Naive B cell (primary cell): ENCODE measurements at places on chromosomes 12 and 14.

DNA sequence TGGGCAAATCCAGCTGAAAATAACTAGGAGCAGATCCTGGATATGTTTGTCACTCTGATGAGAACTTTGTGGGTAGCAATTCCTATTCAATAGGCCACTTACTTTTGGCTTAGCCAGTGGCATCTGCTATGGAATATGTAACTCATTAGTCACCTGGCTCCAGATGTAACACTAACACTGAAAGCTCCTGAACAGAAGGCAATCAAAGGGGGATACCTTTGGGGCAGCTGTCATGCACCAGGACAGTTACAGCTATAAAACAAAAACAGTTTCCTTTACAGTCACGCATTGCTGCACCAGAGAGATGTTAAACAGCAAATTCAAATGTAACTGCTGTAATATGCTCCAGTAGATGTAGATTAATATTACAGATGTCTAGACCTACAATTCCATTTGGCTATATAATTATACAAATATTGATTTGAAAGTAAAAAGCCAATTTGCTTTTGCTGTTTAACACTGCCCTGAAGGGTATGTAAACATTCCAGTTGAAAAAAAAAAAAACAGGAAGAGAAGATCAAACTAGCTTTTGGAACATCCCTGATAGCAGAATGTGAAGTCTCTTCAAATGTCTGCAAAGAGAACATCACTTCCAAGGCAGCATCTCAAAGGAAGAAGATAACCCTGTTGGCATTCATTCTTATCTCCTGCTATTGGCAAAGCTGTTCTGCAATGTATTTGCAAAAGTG, 18.4 kb downstream of the RACGAP1 start:
- no peaks in the 10 kb centered on the region for H3K27me3 ChIP-seq
- peaks cover 8% of the 10 kb centered on the region for H3K36me3 ChIP-seq
- peaks cover 3% of the 10 kb centered on the region for H3K4me1 ChIP-seq
- no peak overlapping the region for H3K4me3 ChIP-seq
- DNase-seq: no peak

DNA sequence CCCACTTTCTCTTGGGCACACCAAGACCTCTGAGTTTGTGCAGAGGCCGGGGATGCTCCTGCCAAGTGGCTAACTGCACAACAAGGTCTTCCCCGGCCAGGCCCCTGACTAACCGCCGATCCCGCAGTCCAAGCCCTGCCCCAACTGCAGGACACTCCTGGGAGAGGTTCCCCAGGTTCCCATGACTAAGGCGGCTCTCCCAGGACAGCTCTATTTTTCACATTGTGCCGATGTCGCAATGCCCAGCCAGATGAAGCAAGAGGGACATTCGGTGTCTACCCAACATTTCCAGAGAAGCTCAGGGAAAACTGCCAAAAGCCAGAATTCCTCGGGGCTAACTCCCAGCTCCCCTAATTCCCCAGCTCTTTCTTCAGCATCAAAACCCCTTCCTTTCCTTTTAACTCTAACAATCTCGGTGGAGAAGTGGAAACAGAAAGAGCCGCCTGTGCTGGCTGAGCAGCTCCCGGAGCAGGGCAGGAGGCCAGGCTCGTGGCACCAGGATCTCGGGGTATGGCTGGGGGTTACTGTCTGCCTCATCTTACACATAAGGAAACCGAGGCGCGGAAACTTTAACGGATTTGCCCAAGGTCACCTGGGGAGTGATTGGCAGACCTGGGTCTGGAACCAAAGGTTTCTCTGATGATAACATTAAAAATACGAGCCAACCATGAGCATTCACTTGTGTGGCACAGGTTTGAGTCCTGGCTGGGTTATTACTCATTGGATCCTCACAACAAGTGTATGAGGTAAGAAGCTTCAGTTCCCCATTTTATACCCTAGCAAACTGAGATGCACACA, 318.2 kb downstream of the BCL11B start:
- no peaks in the 10 kb centered on the region for H3K4me1 ChIP-seq
- no peaks in the 10 kb centered on the region for H3K36me3 ChIP-seq
- no peak overlapping the region for H3K27ac ChIP-seq
- no peak overlapping the region for H3K4me3 ChIP-seq

DNA sequence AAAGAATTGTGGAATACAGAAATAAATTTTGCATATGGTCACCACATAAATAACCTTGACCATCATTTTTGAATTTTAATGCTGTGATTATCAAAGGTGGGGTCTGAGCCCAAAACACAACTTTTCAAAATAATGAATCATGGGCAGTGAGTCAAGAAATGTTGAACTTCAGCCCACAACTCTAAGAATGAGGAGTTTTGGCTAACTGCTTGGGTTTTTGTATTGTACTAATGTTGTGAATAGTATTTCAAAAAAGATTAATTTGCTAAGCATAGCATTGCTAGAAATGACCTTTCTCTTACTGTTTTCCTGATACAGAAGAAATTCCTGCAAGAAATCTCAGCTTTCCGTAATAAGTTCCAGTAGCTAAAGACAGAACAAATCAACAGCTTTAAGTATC, 24.4 kb upstream of the YARS2 start:
- H3K4me3 ChIP-seq: no peak overlapping the region
- no peak overlapping the region for H3K27ac ChIP-seq
- peaks cover 13% of the 10 kb centered on the region for H3K27me3 ChIP-seq
- H3K36me3 ChIP-seq: no peaks in the 10 kb centered on the region

DNA sequence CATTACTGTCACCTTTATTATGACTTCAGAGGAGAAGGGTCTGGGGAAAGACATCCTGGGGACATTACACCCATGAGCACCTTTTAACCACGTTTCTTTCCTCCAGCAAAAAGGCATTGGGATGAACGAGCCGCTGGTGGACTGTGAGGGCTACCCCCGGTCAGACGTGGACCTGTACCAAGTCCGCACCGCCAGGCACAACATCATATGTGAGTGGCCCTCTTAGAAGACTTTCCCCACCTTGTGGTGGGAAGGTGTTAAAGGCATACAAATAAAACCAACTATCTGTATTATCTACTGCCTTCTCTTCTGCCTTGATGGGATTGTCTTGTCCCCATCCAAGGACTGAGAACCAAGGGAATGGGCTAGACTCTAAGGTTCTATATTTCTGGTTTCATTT, 6.0 kb downstream of the PSMD9 start:
- no peaks in the 10 kb centered on the region for H3K27me3 ChIP-seq
- no peak overlapping the region for H3K4me3 ChIP-seq
- H3K27ac ChIP-seq: peak overlapping the region; percentile 43
- peaks cover 10% of the 10 kb centered on the region for H3K4me1 ChIP-seq
- no peak for DNase-seq

- no peaks in the 10 kb centered on the region for H3K36me3 ChIP-seq
- no peak overlapping the region for H3K27ac ChIP-seq
- H3K4me3 ChIP-seq: no peak overlapping the region
- DNase-seq: no peak
Measured at GRCh38 chr12:5785601-5786000, 159.5 kb downstream of the ANO2 start.

DNA sequence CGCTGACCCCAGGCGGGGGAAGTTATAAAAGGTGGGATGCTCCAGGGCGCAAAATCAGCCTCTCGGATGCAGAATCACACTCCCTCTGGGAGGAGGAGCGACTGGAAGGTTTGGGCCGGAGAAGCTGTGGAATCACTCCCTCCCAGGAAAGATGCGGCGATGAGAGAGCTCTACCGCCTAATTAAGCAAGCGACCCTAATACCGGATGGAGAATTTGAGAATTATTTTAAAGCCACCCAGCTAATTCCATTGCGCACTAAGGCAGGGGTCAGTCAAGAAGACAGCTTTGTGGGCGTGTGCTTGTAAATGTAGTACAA, 1.9 kb downstream of the COL2A1 start:
- DNase-seq: no peak
- H3K27ac ChIP-seq: peak overlapping the region; percentile 18
- H3K4me1 ChIP-seq: peaks cover 39% of the 10 kb centered on the region

GRCh38 chr12:110744601-110745264, 2.0 kb upstream of the PPP1CC start:
- no peaks in the 10 kb centered on the region for H3K27me3 ChIP-seq
- no peak for DNase-seq
- peaks cover 29% of the 10 kb centered on the region for H3K4me1 ChIP-seq
- H3K4me3 ChIP-seq: peak overlapping the region; percentile 99

DNA sequence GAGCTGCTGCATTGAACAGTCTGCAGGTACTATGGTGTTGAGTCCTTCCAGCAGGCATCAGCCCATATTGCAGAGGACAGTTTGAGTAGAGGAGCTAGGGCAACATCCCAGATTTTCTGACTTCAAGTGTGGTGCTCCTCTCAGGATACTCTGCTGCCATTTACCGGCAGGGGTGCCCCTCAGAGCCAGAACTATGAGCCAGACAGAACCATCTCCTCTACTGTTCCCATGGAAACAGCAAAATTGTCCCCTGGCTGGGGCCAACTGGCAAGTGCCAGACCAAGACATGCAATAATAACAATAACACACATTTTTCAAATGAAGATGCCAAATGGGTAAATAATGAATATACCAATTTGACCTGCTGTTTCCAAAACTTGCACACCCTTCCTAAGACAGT, 102.9 kb downstream of the ADCK1 start:
- H3K27ac ChIP-seq: no peak overlapping the region
- H3K4me1 ChIP-seq: no peaks in the 10 kb centered on the region
- H3K27me3 ChIP-seq: no peaks in the 10 kb centered on the region
- H3K4me3 ChIP-seq: no peak overlapping the region

GRCh38 chr12:100833282-100833681, 38.7 kb downstream of the ANO4 start:
- no peaks in the 10 kb centered on the region for H3K36me3 ChIP-seq
- DNase-seq: no peak
- no peaks in the 10 kb centered on the region for H3K4me1 ChIP-seq
- H3K27me3 ChIP-seq: peaks cover 17% of the 10 kb centered on the region
- no peak overlapping the region for H3K4me3 ChIP-seq

GRCh38 chr14:100306101-100306997, at the start of gene SLC25A29:
Gene SLC25A29, minus strand, starts transcription at chr14:100306444. Its CDS starts 212 bp downstream, at chr14:100306232.
- peak within 1 kb of the TSS; percentile 84 for H3K27ac ChIP-seq
- no peaks in the 10 kb centered on the region for H3K27me3 ChIP-seq
- no peaks in the 10 kb centered on the region for H3K36me3 ChIP-seq
- H3K4me3 ChIP-seq: peak within 1 kb of the TSS; percentile 94

GRCh38 chr14:70721542-70721941, 79.8 kb downstream of the TTC9 start:
- no peak overlapping the region for H3K4me3 ChIP-seq
- H3K36me3 ChIP-seq: no peaks in the 10 kb centered on the region
- no peak for DNase-seq
- peaks cover 7% of the 10 kb centered on the region for H3K4me1 ChIP-seq
- no peaks in the 10 kb centered on the region for H3K27me3 ChIP-seq
- no peak overlapping the region for H3K27ac ChIP-seq

DNA sequence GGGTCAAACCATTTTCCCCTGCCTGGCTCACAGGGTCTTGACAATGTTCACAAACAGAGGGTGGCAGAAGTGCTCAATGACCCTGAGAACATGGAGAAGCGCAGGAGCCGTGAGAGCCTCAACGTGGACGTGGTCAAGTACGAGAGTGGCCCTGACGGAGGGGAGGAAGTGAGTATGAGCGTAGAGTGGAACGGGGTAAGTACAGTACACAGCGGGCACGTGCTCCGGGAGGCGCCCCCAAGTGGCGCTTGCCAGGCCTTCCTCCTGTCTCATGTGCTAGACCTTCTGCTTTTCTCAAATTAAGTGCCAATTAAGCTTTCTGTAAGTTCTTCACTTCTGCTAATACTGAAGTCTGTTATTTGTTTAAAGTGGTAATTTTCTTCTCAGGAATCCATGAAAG, 35.9 kb downstream of the XRCC3 start:
- DNase-seq: peak; percentile 57
- H3K27ac ChIP-seq: peak overlapping the region; percentile 65
- H3K36me3 ChIP-seq: peaks cover 13% of the 10 kb centered on the region
- no peaks in the 10 kb centered on the region for H3K27me3 ChIP-seq

- no peak overlapping the region for H3K4me3 ChIP-seq
- H3K4me1 ChIP-seq: no peaks in the 10 kb centered on the region
- no peak overlapping the region for H3K27ac ChIP-seq
- no peaks in the 10 kb centered on the region for H3K36me3 ChIP-seq
- no peak for DNase-seq
- peaks cover 5% of the 10 kb centered on the region for H3K27me3 ChIP-seq
Measured at GRCh38 chr14:97705976-97706375, 908.8 kb downstream of the VRK1 start.

GRCh38 chr14:30005114-30005808, 77.6 kb upstream of the PRKD1 start:
- no peaks in the 10 kb centered on the region for H3K36me3 ChIP-seq
- no peak overlapping the region for H3K27ac ChIP-seq
- no peaks in the 10 kb centered on the region for H3K4me1 ChIP-seq
- no peak for DNase-seq

DNA sequence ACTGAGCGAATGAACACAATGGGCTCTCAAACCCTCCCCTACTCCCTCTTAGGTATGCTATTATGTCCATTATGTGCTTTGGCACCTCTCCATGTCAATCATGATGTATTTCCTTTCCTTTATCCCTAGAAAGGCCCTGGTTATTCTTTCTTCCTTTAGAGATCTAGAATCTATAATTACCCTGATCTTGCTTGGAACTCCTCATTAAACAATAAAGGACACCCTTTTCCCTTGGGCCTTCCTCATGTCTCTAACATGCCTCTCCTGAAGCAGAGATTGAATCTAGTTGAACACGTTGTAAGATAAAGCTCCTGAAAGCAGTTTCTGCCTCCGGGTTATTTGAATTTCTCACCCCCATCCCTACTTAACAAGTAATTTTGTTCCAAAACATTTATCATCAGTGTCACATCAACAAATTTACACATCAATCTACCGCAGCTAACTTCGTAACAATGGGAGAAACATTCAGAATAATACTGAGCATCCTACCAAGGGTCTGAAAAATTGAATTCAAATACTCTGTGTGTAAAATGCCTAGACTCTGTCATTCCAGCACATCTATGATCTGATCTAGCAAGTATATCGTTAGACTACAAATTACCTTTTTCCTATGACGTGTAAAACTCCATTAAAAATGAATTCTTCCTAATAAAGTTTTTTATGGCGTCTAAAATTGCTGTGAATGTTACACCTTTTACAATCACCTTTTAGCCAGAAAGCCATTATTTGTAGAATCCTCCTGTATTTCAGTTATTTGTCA, 5.4 kb downstream of the USP44 start:
- peaks cover 16% of the 10 kb centered on the region for H3K4me1 ChIP-seq
- H3K4me3 ChIP-seq: no peak overlapping the region
- no peaks in the 10 kb centered on the region for H3K36me3 ChIP-seq
- no peak for DNase-seq
